Adrenal gland (tissue), 19 donors: ENCODE measurements at places on chromosomes 12 and 14.
A peak's percentile ranks its signal among the peaks of the same experiment; 100 is the strongest.

DNA sequence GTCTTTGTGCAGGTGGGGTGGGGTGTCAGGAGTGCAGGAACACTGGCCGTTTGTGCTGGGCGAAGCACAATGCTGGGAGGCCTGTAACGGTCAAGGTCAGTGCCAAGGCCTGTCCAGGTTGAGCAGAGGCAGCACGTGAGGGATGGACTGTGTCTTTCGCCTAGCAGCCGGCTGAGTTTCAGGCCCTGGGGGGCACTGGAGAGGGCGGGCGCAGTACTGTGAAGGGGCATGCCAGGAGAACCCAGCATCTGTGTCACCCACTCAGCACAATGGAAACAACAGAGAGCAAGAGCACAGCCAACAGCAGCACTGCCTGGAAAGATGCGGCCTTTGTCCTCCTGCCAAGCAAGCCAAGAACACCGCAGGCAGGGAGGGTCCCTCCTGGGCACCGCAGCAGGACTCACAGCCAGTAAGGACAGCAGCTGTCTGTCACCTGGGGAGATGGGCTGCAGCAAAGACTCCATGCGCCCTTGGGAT lies 25.2 kb downstream of the SLC25A47 start:
- no peaks in the 10 kb centered on the region for H3K27me3 ChIP-seq
- H3K4me1 ChIP-seq = no peaks in the 10 kb centered on the region
- no peak for DNase-seq
- H3K4me3 ChIP-seq = no peak overlapping the region
- no peak overlapping the region for H3K27ac ChIP-seq
- H3K36me3 ChIP-seq = peaks cover 47% of the 10 kb centered on the region

DNA sequence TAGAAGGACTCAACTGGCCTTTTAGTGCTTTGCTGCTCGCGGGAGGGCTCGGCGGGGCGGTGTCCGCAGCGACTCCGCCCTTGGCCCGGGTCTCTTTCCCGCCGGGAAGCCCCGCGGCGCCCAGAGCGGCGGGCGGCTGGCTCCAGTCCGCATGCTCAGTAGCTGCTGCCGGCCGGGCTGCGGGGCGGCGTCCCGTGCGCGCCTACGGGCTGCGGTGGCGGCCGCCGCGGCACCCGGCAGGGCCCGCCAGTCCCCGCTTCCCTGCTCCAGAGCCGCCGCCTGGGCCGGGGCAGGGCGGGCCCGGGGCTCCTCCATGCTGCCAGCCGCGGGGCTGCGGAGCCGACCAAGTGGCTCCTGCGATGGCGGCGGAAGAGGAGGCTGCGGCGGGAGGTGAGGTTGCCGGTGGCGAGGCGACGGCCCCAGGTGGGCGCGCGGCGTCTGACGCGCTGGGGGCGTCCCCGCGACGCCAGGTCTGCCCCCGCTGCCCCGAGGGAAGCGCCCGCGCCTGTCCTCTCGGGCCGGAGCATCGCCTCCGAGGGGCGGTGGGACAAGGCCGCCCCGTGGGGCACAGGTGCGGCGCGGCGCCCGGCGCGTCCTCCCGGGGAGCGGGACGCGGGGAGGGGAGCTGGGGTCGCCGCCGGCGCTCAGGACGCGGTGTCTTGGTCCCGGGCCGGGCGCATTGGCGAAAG lies at the start of gene BMAL2:
BMAL2 (plus strand) TSS at position 123 of the 689 bp plus-strand sequence; CDS start at position 360, 237 bp downstream.
- H3K36me3 ChIP-seq = no peaks in the 10 kb centered on the region
- H3K4me3 ChIP-seq = peak within 1 kb of the TSS; percentile 78
- peak; percentile 24 for DNase-seq
- H3K27me3 ChIP-seq = no peaks in the 10 kb centered on the region

DNA sequence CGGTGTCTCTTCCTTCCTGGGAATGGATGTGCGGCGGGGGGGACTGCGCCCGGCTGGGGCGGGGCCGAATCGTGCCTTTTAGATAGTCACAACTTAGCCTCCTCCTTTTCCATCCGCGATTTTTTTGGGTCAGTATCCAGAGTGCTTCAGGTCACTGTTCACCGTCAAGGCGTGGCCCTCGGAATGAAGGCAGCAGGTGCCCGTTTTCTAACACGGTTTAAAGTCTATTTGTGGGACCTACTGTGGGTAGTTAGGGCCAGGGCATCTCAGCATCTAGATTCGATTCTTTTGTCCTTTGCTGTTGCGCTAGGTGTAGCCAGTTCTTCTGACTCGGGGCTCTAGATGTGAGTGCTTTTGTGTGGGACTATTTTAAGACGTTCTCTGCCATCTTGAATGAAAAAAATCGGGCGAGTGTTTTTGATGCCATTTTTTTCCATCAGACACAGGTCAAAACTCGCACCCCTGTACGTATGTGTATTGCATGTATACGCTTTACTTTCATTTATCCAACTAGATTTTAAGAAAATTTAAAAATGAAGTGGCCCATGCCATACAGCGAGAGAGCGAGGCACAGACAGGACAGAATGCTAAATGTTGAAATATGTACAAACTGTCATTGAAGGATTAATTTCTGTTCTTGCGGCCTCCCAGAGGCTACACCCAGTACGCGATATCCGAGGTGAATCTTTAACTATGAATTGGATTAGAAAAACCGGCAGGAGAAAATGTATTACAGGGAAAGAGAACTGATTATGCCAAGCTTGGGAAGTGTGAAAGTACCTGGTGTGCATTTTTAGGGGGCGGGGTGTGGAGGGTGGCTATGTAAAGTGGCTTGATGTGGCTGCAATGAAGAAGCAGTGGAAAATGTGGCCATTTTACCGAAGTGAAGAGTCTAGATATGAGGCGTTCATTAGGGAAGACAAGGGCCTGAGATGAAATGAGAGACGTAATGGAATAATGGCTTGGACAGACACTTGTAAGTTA lies 835 bp downstream of the VEZT start:
- no peaks in the 10 kb centered on the region for H3K36me3 ChIP-seq
- H3K4me1 ChIP-seq = peaks cover 61% of the 10 kb centered on the region
- peak; percentile 95 for DNase-seq
- no peak overlapping the region for H3K4me3 ChIP-seq
- no peaks in the 10 kb centered on the region for H3K27me3 ChIP-seq
- peak overlapping the region; percentile 86 for H3K27ac ChIP-seq

DNA sequence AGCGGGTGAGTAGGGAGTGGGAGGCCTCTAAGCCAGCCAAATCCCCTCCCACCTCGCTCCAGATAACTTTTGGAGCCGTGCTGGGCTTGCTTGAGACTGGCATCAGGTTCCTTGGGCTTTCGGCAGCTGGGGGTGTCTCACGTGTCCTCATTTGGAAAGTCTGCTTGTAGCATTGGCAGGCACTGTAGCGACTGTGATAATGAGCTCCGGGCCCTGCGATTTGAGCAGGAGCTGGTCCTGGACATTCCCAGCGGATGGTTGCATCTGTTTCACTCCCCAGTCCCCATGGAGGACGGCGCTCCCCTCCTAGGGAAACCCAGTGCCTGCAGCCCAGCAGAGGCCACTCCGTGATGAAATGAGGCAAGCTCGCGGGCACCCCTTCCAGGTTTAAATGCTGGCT lies 49.4 kb downstream of the DGLUCY start:
- H3K4me1 ChIP-seq = peaks cover 8% of the 10 kb centered on the region
- H3K36me3 ChIP-seq = peaks cover 59% of the 10 kb centered on the region
- H3K4me3 ChIP-seq = no peak overlapping the region
- H3K27me3 ChIP-seq = no peaks in the 10 kb centered on the region

GRCh38 chr14:69068744-69069421 lies 84.0 kb downstream of the DCAF5 start:
- H3K4me1 ChIP-seq = peaks cover 6% of the 10 kb centered on the region
- DNase-seq = no peak
- H3K4me3 ChIP-seq = no peak overlapping the region
- no peaks in the 10 kb centered on the region for H3K27me3 ChIP-seq

DNA sequence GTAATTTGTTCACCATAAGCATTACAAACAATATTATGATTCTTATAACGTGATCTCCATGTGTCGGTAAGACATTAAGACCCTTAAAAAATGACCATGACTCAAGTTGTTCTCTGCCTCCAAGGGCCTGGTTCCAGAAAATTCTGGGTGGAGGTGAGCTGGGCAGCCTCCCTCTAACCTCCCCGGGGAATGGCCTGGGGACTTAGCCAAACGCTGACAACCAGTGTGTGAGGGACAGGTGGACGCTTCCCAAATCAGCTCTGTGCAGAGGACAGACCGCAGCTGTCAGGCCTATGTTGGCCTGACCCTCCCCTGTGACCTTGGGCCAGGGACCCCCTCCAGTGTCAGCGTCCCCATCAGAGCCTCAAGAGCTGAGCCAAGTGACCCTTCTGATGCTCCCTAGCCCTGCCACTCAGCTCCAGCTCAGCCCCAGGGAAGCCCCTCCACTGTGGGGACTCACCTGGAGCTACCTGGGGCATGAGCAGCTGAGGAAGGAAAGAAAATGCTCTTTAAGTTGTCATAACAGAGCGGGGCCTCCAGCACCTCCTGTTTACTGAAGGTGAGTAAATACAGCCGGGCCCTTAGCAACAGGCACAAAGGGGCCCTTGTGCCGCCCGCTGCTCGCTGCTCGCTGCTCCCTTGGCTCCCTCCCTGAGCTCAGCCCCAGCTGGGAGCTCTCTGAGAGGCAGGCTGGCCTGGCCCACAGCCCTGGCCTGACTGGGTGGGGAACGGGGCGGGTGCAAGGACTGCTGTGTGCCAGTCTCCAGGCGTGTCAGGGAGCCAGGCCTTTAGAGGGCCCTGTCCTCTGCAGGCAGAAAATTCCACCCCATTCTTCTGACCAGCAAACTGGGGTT lies 116.6 kb downstream of the CALM1 start:
- H3K4me1 ChIP-seq = no peaks in the 10 kb centered on the region
- no peaks in the 10 kb centered on the region for H3K27me3 ChIP-seq
- no peaks in the 10 kb centered on the region for H3K36me3 ChIP-seq
- no peak overlapping the region for H3K4me3 ChIP-seq
- no peak for DNase-seq

- no peaks in the 10 kb centered on the region for H3K4me1 ChIP-seq
- no peaks in the 10 kb centered on the region for H3K27me3 ChIP-seq
- DNase-seq = no peak
- H3K27ac ChIP-seq = no peak overlapping the region
- H3K4me3 ChIP-seq = no peak overlapping the region
These were observed 25.6 kb upstream of the C12orf71 start for GRCh38 chr12:27107986-27108385.

GRCh38 chr14:60215127-60215444 lies 33.9 kb upstream of the PPM1A start:
- H3K27ac ChIP-seq = no peak overlapping the region
- no peaks in the 10 kb centered on the region for H3K27me3 ChIP-seq
- no peak for DNase-seq
- no peaks in the 10 kb centered on the region for H3K4me1 ChIP-seq

DNA sequence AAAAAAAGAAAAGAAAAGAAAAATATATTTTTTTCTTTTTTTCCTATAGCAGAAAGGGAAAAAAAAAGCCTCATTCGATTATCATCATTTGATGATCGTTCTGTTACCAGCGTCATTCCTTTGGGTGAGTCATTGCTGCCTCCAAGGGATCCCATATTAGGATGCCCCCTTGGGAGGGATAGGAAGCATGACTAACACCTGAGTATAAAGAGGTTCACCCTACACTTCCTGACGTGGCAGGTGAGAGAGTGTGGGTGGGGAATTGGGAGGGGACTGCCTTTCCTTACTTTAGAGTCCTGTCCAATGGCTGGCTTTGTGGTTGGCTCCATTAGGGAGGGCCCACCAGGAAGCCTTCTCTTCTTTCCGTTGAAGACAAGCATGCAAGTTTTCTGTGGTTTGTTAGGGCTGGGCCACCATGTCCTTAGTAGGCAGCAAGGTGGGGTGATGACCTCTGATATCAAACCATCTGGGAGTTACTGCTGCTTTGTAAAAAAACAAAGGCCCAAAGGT lies 56.1 kb upstream of the FUT8 start:
- DNase-seq = no peak
- no peak overlapping the region for H3K27ac ChIP-seq
- H3K4me1 ChIP-seq = no peaks in the 10 kb centered on the region
- H3K36me3 ChIP-seq = no peaks in the 10 kb centered on the region

- no peak for DNase-seq
- no peaks in the 10 kb centered on the region for H3K36me3 ChIP-seq
- H3K4me3 ChIP-seq = no peak overlapping the region
- no peaks in the 10 kb centered on the region for H3K4me1 ChIP-seq
- no peaks in the 10 kb centered on the region for H3K27me3 ChIP-seq
These were observed 507.4 kb upstream of the TBX3 start for GRCh38 chr12:115191342-115191741.
